ENCODE measurements at places on chromosomes 3 and 15.

DNA sequence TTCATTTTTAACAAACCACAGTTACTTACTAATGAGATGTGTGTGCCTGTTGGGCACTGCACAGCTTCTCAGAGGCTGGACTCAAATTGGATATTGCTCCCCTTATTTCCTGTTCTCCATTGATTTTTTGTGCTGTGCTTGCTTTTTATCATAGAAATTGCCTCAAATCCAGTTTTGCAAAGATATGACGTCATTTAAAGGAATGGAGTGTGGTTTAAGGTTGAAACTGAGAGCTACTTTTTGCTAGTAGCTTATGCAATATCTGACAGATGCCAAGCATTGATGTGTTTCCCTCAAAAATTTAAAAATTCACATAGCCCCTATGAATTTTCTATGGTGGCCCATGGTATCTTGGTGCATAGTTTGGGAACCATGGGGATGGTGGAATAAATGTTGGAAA is 67.7 kb upstream of the ROPN1 start:
- DNase-seq = no peak

GRCh38 chr3:55362210-55362960 is 124.7 kb downstream of the WNT5A start:
- DNase-seq = no peak

DNA sequence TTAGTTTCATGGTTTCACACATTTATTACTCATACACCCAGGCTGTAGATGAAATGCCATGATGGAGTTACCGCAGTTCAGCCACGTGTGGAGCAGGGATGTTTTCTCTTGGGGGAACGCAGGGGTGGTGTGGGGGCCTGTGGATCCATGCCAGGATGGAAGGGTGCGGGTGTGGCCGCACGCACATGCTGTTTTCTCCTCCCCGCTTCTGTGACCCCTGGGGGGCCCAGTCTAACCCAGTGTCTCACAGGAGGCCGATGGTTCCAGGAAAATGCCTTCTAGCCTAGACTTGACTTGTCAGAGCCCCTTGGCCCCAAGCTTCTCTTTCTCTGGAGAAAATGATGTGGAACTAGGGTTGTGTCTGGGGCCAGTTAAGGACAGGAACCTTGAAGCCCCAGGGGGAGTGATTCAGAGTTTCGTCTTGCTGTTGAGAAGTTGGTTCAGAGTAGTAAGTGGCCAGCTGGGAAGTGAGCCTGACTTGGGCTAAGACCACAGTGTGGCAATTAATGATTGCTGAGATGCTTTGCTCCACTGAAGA is 240.4 kb upstream of the BHLHE40 start:
- DNase-seq = no peak

- peak; percentile 14 for DNase-seq
These were observed 40.4 kb downstream of the WHAMM start for GRCh38 chr15:82849556-82850512.

DNA sequence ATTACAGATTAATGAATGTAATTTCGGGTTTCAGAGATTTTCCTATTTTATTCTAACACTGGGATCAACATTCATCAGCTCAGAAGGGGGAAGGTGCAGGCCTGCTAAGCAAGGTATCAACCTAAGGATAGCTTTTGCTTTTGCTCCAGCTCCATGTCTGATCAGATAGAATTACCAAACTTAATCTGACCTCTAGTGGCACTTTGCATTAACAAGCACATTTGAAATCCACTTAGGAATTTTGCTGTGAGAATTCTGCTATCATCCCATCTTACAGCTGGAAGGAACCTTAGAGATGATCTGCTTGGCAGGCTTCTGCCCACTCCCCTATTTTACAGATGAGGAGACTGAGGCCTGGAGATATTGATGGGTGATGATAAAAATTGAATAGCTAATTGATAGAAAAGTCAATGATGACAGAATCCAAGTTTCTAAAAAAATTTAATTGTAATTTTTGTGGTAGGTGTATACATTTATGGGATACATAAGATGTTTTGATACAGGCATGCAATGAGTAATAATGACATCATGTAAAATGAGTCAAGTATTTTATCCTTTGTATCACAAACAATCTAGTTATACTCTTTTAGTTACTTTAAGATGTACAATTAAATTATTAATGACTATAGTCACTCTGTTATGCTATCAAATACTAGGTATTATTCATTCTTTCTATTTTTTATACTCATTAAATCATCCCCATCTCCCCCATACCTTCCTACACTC is 209.2 kb upstream of the ZPLD1 start:
- no peak for DNase-seq

- DNase-seq = no peak
These were observed 49.9 kb downstream of the TRPM1 start for GRCh38 chr15:31051496-31052080.

GRCh38 chr15:88484682-88485331 is 17.3 kb downstream of the MRPS11 start:
- no peak for DNase-seq

DNA sequence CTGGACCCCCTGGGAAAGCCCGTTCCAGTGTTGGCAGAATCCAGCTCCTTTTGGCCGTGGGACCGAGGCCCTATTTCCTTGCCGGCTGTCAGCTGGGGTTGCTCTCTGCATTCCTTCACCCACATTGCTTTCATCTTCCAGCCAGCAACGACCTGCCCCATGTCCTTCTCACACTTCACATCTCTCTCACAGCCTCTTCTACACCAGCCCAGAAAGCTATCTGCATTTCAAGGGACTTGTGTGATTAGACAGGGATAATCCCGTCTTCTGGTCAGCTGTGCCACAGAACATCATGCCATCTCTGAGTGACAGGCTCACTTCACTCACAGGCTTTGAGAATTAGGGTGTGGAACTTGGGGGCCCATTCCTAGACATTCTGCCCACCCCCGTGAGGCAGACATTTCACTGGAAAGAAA is 16.4 kb downstream of the EFCC1 start:
- DNase-seq = no peak

DNA sequence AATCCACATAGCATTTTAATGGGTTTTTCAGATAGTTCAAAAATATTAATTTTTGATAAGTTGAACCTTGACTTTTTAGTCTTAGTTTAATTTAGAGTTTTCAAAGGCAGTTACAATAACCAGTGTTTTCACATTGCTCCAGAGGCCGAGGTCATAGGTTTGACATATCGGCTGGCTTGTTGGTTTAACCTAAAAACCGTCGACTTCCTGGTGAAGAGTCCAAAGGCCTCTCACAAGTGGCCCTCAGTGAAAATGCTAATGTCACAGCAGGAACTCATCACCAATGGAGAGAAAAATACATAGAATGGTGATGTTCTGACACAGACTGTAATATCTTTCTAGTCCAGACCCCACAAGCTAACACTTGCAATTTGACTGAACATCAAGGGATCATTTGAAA is 642.3 kb downstream of the PLOD2 start:
- DNase-seq = no peak

- no peak for DNase-seq
These were observed 55.6 kb downstream of the LYSMD4 start for GRCh38 chr15:99677540-99678134.

- DNase-seq = no peak
These were observed 79.4 kb upstream of the VEPH1 start for GRCh38 chr3:157582637-157582973.

DNA sequence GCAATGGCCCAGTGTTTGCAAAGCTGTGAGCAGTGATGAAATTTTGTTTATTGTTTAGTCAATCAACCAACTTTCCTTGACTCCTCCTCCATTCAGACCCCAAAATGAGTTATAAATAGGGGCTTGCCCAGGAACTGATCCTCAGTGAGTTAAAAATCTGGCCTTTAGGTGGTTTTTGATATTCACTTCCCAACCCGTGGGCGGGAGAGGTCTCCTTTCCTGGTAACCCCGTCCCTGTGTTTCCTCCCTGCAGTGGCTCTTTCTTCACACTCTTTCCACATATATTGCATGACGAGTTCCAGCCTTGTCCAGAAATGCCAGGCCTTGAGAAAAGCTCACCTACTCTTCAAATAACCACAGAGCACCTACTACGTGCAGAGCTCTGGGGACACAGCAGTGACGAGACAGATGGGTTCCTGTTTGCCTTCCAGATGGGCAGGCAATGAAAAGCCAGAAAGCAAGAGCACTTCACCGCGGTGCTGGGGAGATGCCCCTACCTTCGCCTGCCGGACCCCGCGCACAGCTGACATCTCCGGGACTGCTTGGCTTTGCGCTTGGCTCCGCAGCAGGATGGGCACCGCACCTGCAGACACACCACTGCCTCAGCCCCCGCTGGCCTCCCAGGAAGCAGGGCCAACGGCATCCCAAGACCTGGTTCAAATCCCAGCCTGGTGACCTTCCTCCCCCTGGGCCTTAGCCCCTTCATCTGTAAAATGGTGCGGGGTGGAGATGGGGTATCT is 17.2 kb downstream of the SSUH2 start:
- no peak for DNase-seq

- DNase-seq = no peak
These were observed 11.1 kb downstream of the TMEM62 start for GRCh38 chr15:43144512-43144911.

DNA sequence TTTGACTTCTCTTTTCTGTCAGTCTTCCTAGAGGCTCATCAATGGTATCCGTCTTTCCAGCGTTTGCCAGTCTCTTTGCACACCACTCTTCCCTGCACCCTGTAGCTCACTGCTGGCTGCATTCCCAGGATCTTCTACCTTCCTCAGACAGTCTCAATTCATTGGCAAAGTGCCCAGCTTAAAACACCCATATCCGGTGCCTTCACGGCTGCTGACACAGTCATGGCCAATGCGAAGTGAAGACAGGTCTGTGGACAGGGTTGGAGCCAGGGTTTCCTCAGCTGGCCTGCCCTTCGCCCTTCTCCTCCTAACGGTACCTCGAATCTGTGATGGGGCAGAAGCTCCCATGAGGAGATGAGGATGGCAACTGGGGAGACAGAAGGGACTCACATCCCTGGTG is 36.1 kb downstream of the PTH1R start:
- no peak for DNase-seq

DNA sequence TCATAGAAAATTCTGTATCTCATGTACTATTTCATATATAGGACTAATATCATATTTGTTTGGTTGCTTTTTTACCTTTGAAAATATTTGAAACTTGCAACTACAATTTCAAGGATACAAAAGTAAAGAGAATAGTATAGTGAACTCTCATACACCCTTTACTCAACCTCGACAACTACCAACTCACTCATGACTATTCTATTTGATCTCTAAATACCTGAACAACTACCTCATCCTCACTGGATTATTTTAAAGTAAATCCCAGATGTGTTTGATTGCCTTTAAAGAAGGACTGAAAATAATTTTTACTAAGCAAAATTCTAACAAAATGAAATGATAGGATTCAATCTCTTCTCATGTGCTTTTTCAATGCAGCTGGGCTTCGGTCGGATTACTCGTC is 12.1 kb downstream of the TMPRSS7 start:
- no peak for DNase-seq

DNA sequence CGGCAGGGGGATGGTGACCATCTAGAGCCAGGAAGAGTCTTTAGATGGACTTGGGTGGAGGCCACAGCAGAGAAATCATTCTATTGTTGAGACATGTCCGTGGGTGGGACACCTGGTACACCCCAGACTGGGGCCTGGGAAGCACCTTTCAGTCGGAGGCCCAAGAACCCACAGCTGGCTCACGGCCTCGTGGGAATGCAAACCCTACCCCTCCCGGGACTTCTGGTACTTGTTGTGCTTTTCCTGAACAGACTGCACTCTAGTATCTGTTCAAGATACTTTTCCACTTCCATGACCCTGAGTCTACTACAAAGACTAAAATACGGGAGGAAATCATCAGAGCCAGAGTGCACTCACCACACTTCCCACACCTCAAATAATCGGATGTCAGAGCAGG is 60.7 kb downstream of the BDH1 start:
- DNase-seq = no peak

DNA sequence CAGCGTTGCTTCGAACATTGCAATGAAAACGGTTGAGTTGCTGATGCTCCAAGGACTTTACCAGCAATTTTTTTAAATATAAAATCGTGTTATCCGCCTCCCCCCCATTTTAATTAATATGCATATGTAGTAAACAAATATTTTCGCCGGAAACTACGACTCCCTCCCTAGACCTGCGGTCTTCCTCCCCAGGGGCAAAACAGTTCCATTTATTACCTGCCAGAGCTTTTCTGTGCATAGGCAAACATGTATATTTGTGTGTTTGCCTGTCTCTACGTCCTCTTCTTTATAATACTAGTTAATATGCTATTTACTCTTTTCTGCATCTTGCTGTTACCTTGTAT is 593 bp upstream of the RSL24D1 start:
- DNase-seq = no peak

DNA sequence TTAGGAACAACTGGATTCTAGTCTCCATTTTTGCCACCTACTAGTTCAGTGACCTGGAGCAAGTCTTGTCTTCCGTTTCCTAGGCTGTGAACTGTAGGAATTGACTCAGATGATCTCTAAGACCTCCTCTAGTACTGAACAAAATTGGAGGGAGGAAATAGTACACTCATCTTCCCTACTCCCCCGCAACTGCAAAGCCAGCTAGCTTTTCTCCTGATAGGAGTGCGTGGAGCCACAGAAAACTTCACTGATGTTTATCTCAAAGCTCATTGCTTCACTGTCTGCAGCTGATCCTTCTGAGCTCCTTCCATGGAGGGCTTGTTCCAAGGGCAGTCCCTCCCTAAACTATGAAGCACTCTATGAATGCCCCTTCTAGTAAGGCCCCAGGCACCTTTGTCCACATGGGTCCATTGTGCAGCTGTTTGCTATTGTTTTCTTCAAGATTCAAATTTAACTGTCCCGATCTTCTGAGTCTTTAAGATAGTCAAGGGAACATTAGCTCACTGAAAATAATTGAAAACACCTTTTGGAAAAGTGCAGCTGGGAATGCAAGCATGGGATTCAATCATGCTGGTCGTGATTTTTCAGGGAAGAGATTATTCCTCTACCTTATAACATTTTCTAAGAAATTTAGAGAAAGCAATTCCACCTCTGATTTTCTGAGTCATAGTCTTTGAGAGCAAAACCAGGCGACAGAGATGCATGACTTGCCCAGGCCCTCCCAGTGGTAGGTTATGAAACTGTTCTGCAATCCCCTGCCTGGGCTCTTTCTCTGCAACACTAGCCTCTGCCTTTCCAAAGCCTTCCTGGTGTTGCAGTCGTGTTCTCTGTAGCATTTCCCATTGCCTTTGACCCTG is 24.3 kb downstream of the FILIP1L start:
- DNase-seq = no peak

- no peak for DNase-seq
These were observed 91.9 kb downstream of the MB21D2 start for GRCh38 chr3:192825657-192826200.

GRCh38 chr3:186374376-186374775 is 12.3 kb upstream of the DGKG start:
- no peak for DNase-seq

DNA sequence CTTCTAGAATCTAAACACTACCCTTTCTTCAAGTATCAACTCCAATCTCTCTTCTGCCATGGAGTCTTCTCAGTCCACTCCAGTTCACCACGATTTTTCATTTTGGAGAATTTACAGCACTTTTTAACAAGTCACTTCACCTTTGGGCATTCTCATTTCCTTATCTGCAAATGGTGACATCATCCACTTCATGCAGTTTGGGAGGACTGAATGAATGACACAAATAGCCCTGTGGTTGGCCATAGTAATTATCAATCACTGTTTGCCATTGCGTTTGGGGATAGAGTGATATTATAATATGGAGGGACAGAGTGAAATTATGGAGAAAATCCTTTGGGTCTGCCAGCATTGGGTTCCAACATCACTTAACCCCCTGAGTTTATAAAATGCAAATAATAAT is 38.0 kb upstream of the TM4SF1 start:
- no peak for DNase-seq

- DNase-seq = no peak
These were observed 21.9 kb downstream of the IL12A start for GRCh38 chr3:160010578-160010977.
